ENCODE measurements at places on chromosomes 11 and 22.

DNA sequence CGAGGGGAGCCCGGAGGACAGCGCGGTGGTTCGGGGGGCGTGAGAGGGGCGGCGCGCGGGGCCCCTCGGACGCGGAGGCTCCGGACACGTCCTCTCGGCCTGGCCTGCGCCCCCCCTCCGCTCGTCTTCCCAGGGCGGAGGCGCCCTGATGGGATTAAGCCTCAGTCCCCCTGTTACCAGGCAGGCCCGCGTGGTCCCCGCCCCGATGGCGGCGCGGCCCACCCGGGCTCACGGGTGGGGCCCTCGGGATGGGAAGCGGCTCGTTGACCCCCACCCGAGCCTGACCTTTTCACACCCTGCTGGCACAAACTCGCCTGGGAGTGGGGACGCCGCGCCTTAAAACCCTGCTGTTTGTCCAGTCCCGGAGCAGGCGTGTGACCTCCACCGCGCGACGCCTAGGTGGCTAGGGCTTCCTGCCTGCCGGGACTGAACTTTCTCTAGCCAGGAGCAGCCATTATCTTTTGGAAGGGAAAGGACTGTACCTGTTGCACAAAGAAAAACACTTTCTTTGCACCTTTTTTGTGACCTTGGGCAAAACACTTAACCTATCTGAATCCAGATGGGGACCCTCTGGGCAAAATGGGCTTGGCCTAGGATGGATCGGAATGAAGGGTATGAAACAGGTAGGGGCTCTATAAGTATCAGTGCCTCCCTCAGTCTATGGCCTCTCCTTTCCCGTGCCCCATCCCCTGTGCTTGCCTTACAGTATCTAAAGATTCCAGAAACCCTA is 1.0 kb downstream of the KIAA1671 start:
- no peak for DNase-seq

DNA sequence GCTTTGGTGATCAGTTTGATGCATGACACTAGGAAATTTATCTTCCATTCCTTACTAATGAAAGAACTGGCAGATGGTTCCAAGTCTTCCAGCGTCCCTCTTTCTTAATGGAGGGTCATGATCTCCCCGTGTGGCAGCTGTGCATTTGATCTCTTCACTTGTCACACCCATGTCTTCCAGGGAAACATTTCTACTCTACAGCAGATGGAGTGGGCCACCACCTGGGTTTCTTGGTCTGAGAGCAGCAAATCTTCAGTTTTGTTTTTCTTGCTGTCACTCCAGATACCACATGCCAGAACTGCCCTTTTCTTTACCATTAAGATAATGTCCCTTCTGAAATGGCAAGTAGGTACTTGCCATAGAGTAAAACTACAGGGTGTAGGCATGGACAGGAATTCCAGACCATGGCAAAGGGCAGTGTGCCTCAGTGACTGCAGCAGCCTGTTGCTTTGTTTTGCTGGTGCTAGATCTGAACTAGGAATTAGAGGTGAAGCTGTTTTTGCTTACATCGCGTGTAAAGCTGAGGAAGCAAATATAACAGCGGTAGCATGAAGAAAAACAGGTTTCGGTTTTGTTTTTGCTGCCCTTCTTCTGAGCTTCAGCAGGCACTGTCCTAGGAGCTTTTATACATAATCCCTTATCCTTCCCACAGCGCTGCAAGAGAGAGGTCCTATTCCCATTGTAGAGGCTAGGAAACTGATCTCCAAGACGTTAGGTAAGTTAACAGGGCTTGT is 20.7 kb upstream of the C11orf96 start:
- DNase-seq: no peak

DNA sequence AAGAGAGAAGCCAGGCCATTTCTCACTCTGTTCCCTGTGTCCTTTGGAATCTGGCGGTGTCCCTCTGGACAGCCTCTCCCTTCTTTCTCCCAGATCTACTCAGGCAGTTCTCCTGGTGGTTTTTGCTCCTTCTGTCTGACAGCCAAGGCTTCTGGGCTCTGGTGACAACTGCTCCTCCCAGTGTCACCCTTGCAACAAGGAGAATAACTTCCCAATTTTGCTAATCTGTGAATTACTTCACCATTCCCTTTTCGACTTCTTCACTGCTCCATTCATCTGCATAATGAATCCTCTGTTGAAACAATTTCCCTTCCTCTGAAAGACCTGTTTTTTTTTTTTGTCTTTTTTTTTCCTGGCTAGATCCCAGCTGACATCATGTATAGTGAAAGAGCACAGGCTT is 56.3 kb upstream of the PDE3B start:
- no peak for DNase-seq

GRCh38 chr11:96388891-96389719 is 607 bp downstream of the CCDC82 start:
- DNase-seq: no peak

DNA sequence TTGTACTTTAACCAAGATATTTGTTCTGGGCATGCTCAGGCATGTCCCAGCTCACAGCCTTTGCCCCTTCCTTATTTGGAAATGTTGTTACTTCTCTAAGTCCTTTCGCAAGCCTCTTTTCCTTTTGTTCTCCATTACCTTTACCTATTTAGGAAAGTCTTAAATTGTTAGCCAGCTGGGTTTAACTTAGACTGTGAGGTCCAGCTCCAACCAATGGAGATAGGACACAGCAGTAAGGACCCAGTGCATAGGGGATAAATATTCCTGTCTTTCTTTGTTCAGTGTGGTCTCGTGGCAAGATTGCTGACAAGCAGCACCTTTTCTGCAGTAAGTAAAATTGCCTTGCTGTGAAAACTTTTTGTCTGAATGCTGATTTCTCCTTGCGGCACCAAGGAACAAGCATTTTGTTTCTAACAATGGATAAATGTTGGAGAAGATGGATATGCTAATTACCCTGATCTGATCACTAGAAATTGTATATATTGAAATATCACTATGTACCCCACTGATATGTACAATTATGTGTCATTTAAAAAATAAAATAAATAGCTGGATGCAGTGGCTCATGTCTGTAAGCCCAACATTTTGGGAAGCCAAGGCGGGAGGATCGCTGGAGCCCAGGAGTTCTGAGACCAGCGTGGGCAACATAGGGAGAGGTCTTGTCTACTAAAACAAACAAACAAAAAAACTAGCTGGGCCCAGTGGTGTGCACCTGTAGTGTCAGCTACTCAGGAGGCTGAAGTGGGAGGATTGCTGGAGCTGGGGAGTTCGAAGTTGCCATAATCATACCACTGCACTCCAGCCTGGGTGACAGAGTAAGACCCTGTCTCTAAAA is 31.9 kb upstream of the FTH1 start:
- no peak for DNase-seq

GRCh38 chr11:8532475-8532874 is 61.6 kb downstream of the STK33 start:
- DNase-seq: no peak

- no peak for DNase-seq
These were observed 11.8 kb upstream of the IGLL1 start for GRCh38 chr22:23591846-23592245.

GRCh38 chr22:37330200-37331033 is 48.1 kb downstream of the CYTH4 start:
- DNase-seq: peak; percentile 80

DNA sequence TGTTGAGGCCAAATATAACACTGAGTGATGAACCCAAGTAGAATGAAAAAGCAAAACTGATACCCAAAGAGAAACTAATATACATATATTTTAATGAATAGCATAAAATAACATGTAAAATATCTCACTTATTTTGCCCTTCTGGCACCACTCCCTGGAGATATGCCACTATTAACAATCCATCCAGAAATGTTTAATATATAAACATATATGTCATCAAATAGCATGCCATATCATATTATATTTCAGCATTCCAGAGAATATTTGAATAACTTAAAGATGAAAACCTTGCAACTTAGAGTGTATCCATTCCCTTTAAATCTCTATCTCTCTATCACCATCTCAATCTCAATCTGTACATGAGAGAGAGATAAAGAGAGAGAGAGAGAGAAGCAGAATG is 1073.3 kb upstream of the RAG2 start:
- DNase-seq: no peak

- no peak for DNase-seq
These were observed 5.4 kb upstream of the CSDC2 start for GRCh38 chr22:41555325-41555982.

GRCh38 chr11:78100676-78101472 is 21.2 kb upstream of the NDUFC2 start:
- DNase-seq: no peak

DNA sequence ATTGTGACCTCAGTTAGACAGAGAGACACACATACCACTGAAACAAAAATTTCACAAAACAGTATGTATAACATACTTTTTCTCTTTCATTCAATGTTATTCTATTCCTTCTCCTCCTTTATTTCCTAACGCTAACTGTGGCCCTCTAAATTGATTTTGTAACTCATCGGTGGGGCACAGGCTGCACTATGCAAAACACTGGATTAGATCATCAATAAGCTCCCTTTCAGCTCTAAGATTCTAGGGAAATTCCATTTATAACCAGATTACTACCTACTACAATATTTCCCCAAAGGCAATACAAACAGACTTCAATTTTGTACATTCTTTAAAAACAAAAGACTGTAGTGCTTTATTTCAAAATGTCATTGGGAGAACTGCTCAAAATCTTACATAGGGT is 6.1 kb downstream of the FJX1 start:
- no peak for DNase-seq

DNA sequence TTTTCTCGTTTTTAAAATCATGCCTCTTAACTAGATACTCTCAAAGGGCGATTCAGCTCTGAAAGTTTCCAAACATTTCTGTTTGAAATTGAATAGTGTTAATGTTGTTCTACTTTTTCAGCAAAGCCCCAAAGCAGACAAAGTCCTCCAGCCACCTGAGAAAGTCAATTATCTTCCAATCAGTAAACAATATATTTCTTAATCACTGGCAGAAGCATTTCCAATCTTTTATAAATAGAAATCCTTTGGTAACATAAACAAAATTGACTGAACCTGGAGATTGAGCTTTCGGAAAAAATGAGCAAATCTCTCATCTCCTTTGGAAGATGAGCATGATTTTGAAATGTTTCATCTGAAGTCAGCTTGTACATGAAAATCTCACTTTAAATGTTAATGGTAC is 84.4 kb upstream of the FIBIN start:
- DNase-seq: no peak

GRCh38 chr11:122040464-122040863 is 75.6 kb downstream of the BLID start:
- no peak for DNase-seq

GRCh38 chr11:20283475-20283874 is 80.0 kb upstream of the HTATIP2 start:
- no peak for DNase-seq

All from activated CD4-positive, alpha-beta T cell treated with anti-CD3 and anti-CD28 coated beads, Interleukin-2, Interleukin-6, amounts not matched to agents 100 ng/mL and 50 ng/mL, durations not matched to agents 16 hours and 8 hours (primary cell).